Substantia nigra (tissue), 51 donors: ENCODE measurements at places on chromosomes 11 and 22.

DNA sequence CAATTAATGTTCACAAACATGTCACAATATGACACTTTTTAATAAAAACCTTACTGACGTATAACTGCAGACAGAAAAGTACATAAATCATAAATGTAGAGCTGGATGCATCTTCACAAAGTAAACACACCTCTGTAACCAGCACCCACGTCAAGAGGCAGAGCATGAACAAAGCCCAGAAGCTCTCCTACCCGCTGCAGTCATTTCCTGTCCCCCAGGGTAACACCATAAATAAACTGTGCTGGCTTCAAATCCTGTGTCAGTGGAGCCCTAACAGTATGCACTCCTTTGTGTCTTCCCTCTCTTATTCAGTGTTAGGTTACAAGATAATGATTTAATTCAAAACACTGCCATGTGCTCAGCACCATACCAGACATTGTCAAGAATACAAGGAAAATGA, 5.7 kb downstream of the SYT13 start:
- no peak for DNase-seq

GRCh38 chr11:62880803-62881578, at the start of gene SLC3A2:
SLC3A2 (plus strand) TSS chr11:62880896; CDS start chr11:62881024, 128 bp downstream.
- peak; percentile 88 for DNase-seq

DNA sequence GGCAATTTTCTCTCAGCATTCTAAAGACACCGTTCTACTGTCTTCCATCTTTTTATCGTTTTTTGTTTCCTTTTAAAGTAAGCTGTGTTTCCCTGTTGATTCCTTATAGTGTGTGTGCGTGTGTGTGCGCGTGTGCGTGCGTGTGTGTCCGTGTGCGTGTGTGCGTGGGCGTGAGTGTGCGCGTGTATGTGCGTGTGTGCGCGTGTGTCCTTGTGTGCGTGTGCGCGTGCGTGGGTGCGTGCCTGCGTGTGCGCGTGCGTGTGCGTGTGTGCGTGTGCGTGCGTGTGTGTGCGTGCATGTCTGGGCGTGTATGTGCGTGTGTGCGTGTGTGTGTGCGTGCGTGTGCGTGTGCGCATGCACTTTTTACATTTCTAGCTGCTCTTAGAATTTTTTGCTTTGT, 1033.7 kb downstream of the BRD1 start:
- DNase-seq = no peak

DNA sequence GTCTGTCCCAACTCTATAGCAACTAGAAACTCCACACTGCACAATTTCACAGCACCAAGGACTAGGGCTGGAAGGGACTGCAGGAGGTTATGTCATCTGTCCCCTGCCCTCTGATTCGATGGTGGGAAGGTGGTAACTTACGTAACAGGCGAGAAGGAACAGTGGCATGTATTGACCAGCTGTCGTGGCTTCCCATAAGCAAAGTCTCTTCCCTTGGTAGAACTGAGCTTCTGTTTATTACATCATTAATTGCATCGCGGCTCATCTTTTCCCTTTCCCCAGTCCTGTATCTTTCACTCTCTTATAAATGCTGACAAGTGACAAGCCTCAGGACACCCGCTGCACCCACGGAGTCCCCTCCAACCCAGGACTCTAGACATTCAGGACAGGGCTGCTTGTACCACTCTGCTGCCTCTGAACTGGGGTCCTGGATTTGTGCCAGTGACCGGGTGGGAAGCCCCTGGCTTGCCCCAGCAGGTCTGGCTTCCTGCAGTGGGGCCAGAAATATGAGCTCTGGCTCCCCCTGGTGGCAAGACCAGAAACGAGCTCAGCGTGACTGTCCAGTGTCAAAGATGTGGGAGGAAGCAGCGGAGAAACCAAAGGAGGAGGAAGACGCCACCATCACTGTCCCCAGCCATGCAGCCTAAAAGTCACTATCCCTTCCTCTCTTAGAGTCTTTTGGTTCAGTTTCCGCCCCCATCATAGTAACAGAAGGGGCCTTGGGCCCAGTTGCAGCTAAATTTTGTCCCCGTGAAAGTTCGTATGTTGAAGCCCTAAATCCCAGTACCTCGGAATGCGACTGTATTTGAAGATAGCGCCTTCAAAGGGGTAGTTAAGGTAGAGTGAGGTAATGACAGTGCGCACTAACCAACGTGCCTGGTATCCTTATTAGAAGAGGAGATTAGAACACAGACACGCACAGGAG, 84.5 kb downstream of the ISX start:
- DNase-seq = peak; percentile 68

DNA sequence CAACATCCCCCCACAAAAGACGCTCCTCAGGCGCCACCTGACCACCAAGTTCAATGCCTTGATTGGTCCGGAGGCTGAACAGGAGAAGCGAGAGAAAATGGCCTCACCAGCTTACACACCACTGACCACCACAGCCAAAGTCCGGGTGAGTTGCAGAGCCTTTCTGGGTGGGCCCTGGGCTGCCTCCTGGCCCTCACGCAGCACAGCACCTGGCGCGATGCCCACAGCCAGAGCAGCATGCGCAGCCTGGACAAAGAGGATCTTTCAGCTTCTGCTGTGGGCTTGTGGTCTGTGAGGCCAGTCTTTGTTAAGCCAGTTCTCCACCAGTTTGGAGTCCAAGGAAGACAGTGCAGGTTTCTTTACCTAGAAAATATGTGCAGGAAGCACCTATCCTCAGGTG, 21.6 kb downstream of the CYB5R2 start:
- peak; percentile 42 for DNase-seq

GRCh38 chr11:101738452-101738851, 154.6 kb upstream of the TRPC6 start:
- no peak for DNase-seq

DNA sequence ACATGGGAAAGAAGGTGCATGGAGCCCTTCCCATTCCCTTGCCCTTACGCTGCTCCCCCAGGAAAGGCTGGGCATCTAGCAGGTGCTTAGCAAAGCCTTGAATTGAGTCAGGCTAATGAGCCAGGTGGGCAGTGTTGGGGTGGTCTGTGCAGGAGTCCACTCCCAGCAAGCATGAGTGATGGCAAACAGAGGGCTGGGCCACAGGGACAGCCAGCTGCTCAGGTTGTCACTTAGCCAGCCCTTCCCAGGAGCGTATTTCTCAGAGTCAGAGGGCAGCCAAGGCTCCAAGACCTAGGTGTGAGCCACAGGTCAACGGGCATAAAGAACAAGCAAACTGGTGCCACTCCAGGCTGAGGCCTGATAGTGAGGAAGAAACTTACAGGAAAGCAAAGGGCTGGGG, 149.8 kb downstream of the DSCAML1 start:
- no peak for DNase-seq

- DNase-seq = no peak
Measured at GRCh38 chr11:46347637-46348311, 511 bp downstream of the DGKZ start.

- no peak for DNase-seq
Measured at GRCh38 chr22:27164781-27165503, 507.6 kb downstream of the MIAT start.

DNA sequence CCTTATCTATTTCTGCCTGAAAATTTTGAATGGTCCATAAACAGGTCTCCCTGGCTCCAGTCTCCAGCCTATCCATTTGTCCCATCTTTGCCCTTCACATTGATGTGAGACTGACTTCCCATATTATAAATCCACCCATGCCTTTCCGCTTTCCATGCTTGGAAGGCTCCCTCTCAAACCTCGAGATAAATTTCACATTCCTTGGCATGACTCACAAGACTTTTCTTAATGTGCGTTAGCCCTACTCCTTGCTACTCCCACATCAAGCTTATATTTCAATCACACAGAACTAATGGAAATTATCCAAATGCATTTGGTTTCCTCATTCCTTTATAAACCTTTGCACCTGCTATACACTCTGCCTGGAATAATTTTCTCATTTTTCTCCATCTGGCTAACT, 163.7 kb upstream of the NTM start:
- no peak for DNase-seq

- DNase-seq = no peak
Measured at GRCh38 chr11:121452609-121453150, at the start of gene SORL1-AS1. SORL1-AS1 (minus strand) TSS chr11:121452967.

DNA sequence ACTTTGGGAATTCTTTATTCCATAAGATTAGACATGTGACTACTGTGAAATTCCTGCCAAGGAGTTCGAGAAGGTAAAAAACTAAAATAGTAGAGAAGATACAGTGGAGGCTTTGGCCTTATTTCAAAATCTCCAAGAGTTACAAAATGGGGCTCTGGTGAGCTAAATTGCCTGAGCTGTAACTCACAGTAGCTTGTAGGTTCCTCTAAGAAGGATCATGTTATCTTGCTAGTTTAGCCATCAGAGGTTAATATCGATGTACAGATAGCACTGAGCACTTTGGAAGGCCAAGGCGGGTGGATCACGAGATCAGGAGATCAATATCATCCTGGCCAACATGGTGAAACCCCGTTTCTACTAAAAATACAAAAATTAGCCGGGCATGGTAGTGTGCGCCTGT, 81.1 kb downstream of the USP35 start:
- DNase-seq = no peak

- no peak for DNase-seq
Measured at GRCh38 chr11:47340980-47341775, 11.3 kb downstream of the MYBPC3 start.

- DNase-seq = no peak
Measured at GRCh38 chr11:62374801-62375200, 37.6 kb downstream of the ASRGL1 start.

GRCh38 chr11:120715239-120715638, 203.7 kb downstream of the GRIK4 start:
- DNase-seq = no peak

DNA sequence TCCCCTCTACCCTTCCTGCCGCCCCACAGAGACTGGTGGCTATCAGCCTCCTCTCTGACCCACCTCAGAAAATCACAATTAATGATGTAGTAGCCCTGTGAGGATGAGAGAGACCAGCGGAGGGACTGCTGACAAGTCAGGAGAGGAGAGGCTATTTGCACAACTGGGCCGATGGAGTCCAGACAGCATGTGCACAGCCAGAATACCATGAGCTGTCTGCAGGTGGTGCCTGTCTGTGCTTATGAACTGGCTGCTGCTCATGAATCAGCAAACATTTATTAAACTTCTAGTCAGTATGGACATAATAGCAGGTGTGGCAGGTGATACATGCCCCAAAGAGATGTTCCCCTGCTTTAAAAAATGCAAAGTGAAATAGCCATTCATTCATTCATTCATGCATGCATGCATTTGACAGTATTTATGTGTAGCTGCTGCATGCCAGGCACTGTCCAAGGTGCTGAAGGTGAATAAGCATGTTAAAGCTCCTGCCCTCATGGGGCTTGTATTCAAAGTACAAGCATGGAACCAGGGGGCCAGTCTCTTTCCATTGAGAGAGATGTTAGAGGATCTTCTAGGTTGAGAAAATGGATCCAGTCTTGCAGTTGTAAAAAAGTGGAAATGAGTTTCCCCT, 141.3 kb downstream of the GRIK4 start:
- no peak for DNase-seq

DNA sequence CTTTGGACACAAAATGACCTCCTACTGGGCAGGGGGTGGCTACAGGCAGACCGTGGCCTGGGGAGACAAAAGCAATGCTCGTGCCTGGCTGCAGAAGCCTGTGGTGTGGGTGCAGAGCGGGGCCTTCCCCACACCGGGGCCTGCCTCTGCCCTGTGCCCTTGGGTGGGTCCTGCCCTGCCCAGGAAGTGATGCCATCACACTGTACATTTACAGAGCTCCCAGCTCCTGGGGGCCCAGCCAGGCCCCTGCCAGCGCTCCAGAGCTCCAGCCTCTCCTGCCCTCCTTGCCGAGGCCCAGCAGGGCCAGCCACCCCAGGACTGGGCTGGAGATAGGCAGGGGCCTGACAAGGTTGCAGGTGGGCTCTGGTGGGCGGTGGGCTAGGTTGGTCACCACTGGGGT, 40.1 kb downstream of the MUC5B start:
- DNase-seq = no peak

- DNase-seq = no peak
Measured at GRCh38 chr11:66280428-66280827, 2.5 kb downstream of the CNIH2 start.

GRCh38 chr11:121688860-121689614, 236.3 kb upstream of the SORL1-AS1 start:
- DNase-seq = no peak

- peak; percentile 42 for DNase-seq
Measured at GRCh38 chr11:57349491-57350274, 11.5 kb downstream of the P2RX3 start.

DNA sequence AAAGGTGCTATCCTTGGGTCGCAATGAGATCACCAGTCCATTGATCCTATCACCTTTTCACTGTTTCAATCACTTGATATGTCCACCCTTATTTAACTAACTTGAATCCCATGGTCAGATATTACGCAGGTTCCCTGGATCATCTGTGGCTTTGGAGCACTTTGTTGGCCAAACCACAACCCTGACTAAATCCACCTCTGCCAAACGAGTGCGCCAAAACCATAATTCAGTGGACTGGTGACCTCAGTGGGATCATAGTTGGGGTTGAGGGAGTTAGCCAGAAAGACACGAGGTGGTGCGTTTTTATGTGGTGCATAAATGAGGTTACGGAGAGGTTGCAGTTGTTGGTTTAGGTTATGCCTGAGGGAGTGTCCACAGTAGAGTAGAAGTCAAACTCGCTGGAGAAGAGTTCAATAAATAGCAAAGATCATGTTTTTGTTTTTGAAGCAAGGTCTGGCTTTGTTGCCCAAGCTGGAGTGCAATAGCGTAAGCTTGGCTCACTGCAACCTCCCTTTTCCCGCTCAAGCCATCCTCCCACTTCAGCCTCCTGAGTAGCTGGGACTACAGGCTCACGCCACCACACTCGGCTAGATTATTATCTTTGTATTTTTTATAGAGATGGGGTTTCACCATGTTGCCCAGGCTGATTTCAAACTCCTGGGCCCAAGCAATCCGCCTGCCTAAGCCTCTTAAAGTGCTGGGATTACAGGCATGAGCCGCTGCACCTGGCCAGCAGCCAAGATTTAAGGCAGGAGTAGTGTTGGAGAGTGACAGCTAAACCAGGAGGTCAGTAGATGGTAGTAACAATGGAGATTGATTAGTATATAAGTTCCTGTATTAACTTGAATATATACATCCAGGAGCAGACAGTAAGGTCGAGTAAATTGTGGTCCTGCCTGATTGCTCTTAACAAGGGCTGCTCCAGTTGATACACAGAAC, 4.5 kb downstream of the FOXR1 start:
- no peak for DNase-seq

GRCh38 chr11:76153571-76153923, 52.8 kb downstream of the WNT11 start:
- DNase-seq = no peak

GRCh38 chr11:131833366-131833765, 463.0 kb downstream of the NTM start:
- no peak for DNase-seq

- no peak for DNase-seq
Measured at GRCh38 chr11:115092516-115092915, 411.7 kb downstream of the CADM1 start.

DNA sequence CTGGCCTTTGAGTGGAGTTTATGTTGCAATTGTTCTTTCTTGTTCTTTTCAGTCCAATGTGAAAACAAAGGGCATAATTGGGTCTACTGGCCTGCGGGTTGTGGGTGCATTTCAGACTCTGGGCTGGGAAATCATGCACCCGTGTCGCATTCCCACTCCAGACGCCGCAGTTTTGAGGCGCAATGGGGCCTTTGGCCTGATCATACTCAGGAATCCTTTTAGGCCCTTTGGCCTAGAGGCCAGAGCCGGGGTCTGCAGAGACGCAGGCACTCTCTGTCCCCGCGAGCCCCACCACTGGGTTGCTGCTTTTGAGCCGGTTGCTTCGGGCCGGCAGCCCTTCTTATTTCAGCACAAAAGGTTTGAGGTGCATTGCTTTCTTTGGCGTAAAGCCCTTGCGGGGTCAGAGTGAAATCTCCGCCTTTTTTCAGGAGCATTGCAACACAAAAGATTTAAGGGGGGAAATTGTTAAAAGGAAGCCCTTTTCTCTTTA, 48.4 kb upstream of the DBX1 start:
- no peak for DNase-seq
